ENCODE measurements at places on chromosomes 2 and 18. TPM values are rescaled to one million over a fixed set of nuclear protein-coding genes. Genes with fewer than 3 reads are reported as not detected.

GRCh38 chr2:236715491-236715961 lies 145.9 kb downstream of the ACKR3 start:
- H3K36me3 ChIP-seq, result no peaks in the 10 kb centered on the region
- H3K27ac ChIP-seq, result peak overlapping the region; percentile 83
- no peak overlapping the region for H3K4me3 ChIP-seq
- no peaks in the 10 kb centered on the region for H3K27me3 ChIP-seq
- peaks cover 6% of the 10 kb centered on the region for H3K4me1 ChIP-seq
- no peak for DNase-seq

GRCh38 chr18:71040161-71040560 lies 751.3 kb downstream of the SOCS6 start:
- no peak for DNase-seq
- H3K4me3 ChIP-seq, result no peak overlapping the region
- no peaks in the 10 kb centered on the region for H3K36me3 ChIP-seq
- H3K27ac ChIP-seq, result no peak overlapping the region
- no peaks in the 10 kb centered on the region for H3K4me1 ChIP-seq

- H3K27me3 ChIP-seq, result no peaks in the 10 kb centered on the region
- no peaks in the 10 kb centered on the region for H3K36me3 ChIP-seq
- no peak overlapping the region for H3K4me3 ChIP-seq
- DNase-seq, result no peak
Observed at GRCh38 chr2:10356439-10356811, 53.7 kb downstream of the HPCAL1 start.

DNA sequence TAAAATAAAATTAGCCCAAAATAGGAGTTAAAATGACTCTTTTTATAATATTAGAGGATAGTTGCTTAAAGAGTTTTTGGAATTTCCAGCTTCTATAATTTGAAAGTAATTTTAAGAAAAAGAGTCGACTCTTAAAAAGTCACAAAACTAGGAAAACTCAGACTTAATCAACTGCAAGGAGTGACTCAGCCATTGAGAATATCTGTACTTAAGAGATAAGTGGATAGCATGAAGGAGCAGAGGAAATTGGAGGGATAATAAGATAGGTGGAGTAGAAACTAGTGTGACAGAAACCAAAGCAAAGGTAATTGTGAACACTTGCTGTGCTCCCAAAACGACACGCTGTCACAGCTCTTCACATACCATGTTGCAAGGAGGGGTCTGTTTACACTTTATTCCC lies 8.4 kb downstream of the RSAD2 start:
- H3K36me3 ChIP-seq, result no peaks in the 10 kb centered on the region
- H3K4me3 ChIP-seq, result no peak overlapping the region
- no peaks in the 10 kb centered on the region for H3K4me1 ChIP-seq
- no peak for DNase-seq
- no peaks in the 10 kb centered on the region for H3K27me3 ChIP-seq

DNA sequence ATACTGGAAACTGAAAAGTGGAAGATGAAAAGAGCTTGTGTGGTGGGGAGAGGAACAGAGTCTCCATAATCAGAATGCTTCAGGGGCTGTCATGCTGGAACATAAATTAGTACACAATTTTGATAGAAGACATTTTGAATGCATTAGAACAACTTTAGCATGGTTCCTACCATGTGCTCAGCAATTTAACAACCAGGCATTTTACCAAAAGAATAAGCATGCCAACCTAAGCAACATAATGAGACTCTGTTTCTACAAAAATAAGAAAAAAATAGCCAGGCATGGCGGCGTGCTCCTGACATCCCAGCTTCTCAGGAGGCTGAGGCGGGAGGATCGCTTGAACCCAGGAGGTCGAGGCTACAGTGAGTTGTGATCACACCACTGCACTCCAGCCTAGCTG lies 40.5 kb upstream of the TMEM18 start:
- no peak overlapping the region for H3K4me3 ChIP-seq
- no peaks in the 10 kb centered on the region for H3K4me1 ChIP-seq
- no peak for DNase-seq
- no peak overlapping the region for H3K27ac ChIP-seq
- H3K36me3 ChIP-seq, result no peaks in the 10 kb centered on the region

DNA sequence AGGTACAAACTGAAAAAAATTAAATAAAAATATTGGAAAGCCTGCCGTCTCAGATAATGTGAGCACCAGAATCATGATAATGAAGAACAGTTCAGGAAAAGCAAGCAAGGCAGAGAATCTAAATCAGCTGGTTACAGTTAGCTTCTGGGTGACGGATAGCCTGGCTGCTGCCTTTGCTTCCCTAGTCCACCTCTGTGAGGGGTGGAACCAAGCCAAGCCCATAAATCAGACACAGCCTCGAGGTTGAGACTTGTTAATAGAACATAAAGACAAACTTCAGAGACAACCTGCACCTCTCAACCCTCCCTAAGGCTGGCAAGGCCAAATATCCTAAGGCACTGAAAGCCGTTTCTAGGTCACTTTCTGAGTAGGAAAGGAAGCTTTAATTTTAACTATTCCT lies 334.7 kb upstream of the SLC39A10 start:
- H3K4me1 ChIP-seq, result peaks cover 2% of the 10 kb centered on the region
- H3K36me3 ChIP-seq, result no peaks in the 10 kb centered on the region
- no peak overlapping the region for H3K4me3 ChIP-seq
- no peaks in the 10 kb centered on the region for H3K27me3 ChIP-seq
- DNase-seq, result no peak
- H3K27ac ChIP-seq, result no peak overlapping the region

GRCh38 chr2:72841462-72842125 lies 15.8 kb upstream of the EXOC6B start:
- no peak overlapping the region for H3K4me3 ChIP-seq
- H3K27me3 ChIP-seq, result no peaks in the 10 kb centered on the region
- H3K36me3 ChIP-seq, result no peaks in the 10 kb centered on the region
- no peak overlapping the region for H3K27ac ChIP-seq
- H3K4me1 ChIP-seq, result no peaks in the 10 kb centered on the region

DNA sequence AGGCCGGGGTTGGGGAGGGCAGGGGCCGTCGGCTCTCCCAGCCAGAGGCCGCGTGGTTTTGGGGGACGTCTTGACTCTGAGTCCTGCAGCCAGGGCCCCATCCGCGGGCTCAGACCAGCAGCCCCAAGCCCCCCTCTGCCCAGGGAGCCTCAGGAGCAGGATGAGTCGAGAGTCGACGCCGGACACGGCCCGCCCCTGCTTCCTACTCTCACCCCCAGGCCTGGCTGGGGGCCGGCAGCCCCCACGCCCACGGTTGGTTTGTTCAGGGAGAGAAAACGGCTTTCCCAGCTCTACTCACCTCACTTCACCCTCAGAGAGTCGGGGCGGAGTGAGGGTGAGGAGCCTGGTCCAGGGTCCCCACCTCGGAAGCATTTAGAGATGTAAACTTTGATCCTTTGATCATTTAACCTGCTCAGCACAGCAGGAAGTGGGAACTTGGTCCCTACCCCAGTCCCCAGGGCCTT lies 6.9 kb downstream of the SNORC start:
- H3K27ac ChIP-seq, result no peak overlapping the region
- H3K4me3 ChIP-seq, result peak overlapping the region; percentile 75
- H3K4me1 ChIP-seq, result no peaks in the 10 kb centered on the region
- no peak for DNase-seq
- no peaks in the 10 kb centered on the region for H3K36me3 ChIP-seq

The MBOAT2 gene
- total RNA-seq, result 41.1 TPM

The RTP5 gene
- total RNA-seq, result not detected

The FBXO15 gene
- 3.0 TPM for total RNA-seq

The UGT1A10 gene
- not detected for total RNA-seq

The THSD7B gene
- total RNA-seq, result 2.3 TPM

The KCNG2 gene
- total RNA-seq, result not detected

The ALPP gene
- not detected for total RNA-seq

The PIAS2 gene
- total RNA-seq, result 34.8 TPM
